ENCODE measurements at places on chromosomes 1 and 21.

DNA sequence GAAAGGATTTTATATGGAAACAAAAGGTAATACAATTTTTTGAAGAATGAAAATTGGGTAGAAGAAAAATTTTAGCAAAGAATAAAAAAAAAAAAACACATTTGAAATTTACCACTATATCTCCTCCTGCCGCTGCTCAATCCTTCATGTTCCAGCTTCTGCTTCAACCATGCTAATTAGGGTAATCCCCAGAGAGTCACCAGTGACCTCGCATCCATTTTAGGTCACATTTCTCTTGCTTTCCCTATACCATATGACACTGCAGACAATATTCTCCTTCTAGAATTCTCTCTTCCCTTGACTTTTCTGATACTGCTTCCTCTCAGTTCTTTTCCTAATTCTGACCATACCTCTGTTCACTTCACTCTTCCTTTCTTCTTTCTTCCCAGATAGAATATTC lies 237.1 kb downstream of the USH2A start:
- DNase-seq: no peak

DNA sequence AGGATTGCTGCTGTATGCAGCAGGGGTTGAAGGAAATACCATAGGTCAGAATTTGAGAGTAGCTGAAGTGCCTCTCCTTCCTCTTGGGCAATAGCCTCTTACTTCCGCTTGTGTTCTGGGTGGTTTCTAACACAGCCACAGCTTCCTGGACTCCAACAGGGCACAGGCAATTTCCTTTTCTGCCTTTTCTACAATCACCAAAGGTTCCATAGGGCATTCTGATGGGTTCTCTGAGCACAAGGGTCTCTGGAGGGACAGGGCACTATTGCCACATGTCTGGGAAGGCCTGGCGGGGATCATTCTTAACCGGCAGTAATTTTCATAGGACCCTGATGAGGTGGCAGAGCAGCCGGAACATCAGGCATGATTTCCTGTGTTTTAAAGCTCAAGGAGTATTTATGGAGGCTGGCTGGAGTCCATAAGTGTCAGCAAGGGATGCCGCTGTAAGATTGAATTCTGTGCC lies 5.5 kb upstream of the AGTRAP start:
- DNase-seq: no peak

- DNase-seq: no peak
Observed at GRCh38 chr1:245179706-245180105, 24.9 kb downstream of the KIF26B start.

- no peak for DNase-seq
Observed at GRCh38 chr1:166086113-166086883, 80.5 kb downstream of the FAM78B start.

GRCh38 chr21:44303490-44303981 lies 3.7 kb downstream of the PFKL start:
- no peak for DNase-seq

DNA sequence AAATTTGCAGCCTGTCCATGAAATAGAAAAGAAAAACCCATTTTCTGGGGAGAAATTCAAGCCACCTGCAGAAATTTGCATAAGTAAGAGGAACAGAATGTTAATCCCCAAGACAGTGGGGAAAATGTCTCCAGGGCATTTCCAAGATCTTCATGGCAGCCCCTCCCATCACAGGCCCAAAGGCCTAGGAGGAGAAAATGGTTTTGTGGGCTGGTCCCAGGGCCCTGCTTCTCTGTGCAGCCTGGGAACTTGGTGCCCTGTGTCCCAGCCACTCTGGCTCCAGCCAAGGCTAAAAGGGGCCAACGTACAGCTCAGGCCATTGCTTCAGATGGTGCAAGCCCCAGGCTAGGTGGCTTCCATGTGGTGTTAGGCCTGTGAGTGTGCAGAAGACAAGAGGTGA lies 155.6 kb downstream of the PRDM2 start:
- DNase-seq: no peak

DNA sequence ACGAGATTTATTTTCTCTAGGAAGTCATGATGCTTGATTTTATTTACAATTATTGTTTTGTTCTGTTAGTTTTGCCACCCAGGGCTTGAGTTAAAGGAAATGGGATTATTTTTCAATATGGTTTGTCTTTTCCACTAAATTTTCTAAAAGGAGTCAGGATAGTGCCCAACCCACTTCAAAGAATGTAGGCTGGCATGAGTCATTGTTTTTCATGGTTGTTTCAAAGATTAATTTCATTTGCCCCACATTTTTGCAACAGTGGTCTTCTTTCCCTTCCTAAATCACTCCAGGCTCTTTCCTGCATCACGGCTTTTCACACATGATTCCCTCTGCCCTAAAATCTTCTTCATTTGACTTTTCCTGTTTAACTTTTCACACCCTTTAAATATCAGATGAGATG lies 2.5 kb downstream of the SLAMF6 start:
- no peak for DNase-seq
